Urinary bladder (tissue), 4 donors: ENCODE measurements at places on chromosomes 3 and 15.

DNA sequence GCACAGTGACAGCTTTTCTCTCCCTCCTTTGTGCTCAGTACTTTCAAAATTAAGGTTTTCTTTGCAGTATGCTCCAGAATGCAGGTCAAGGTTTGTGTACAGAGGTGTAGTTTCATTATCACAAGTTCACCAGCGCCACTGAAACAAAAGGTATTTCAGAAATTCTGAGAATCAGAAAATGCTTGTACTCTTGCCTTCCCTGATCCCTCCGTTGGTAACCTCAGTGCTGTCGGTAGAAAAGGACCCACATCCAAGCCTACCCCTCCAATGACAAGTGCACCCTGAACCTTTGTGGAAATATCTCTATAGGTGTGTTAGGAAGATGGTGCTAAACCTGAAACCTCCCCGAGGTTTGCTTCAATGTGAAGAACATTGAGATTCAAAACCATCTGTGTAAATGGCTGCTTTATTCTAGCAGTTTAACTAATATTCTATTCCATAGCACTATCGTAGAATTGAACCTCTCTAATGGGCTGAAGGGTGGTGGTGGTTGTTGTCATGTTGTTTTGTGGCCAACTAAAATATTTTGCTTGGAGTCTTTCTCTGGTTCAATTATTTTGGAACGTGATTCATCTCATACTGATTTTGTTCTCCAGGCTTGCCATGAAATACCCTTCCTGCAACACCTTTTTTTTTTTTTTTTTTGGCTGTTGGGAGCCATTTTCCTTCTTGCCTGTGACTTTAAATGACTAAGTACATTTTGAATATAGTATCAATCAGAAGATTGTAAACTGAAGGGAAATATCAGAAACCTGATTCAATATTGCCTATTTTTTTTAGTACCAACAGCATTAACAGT lies 20.7 kb downstream of the ZBTB38 start:
- DNase-seq: no peak

DNA sequence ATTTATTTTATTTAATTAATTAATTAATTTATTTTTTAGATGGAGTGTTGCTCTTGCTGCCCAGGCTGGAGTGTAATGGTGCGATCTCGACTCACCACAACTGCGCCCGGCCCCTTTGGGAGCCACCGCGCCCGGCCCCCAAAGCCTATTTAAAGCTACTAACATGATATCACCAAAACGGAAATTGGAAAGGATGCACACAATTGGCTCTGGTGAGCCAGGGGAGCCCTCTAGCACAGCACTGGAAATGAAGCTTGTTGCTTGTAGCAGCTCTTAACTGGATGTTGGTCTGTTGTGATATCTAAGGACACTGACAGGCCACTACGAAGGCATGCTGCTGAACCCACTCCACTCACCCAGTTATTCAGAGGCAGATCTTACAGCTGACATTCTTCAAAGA lies 104.5 kb downstream of the IGF2BP2 start:
- DNase-seq: no peak

GRCh38 chr3:15099364-15100098 lies 583 bp upstream of the RBSN start:
- DNase-seq: no peak

DNA sequence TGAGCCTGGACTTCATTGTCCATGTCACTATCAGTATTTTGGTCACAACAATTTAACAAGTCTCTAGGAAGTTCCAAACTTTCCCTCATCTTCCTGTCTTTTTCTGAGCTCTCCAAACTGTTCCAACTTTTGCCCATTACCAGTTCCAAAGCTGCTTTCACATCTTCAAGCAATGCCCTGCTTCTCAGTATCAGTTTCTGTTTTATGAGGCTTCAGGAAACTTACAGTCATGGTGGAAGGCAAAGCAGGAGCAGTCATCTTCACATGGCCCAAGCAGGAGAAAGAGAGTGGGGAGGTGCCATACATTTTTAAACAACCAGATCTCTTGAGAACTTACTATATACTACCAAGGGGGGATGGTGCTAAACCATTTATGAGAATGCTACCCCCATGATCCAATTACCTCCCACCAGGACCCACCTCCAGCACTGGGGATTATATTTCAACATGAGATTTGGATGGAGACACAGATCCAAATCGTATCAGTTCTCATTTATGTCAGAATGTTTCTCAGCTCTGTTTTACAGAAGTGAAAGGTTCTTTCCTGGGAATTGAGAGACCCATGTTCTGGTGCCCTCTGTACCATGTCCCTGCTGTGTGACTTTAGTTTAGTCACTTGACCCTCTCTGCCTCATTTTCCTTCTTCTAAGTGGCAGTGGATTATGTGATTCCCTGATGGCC lies 169.7 kb downstream of the PLCL2 start:
- DNase-seq: no peak

DNA sequence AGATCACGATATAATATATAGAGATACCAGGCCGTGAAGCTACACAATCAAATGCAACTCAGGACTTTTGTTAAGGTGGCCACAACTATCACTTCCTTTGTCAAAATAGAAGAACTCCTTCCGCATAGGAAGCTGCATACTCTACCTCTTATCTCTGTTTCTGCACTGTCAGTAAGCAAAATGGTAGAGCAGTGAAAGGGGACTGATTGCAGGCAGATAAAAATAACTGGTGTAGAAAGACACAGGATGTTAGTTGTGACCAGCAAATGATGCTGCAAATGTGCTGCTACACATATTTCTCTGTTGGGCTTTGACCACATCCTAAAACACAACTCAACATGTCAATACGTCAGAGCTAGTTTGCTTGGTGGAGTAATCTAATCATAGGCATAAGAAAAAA lies 16.3 kb upstream of the TRAT1 start:
- DNase-seq: no peak

GRCh38 chr3:30913176-30913575 lies 18.7 kb upstream of the GADL1 start:
- DNase-seq: no peak

- no peak for DNase-seq
Observed at GRCh38 chr15:71114066-71114680, 1.1 kb upstream of the THSD4 start.

GRCh38 chr15:64938192-64938591 lies 26.5 kb downstream of the ANKDD1A start:
- DNase-seq: no peak

- DNase-seq: no peak
Observed at GRCh38 chr15:66928101-66928500, 137.3 kb upstream of the SMAD3 start.

- DNase-seq: no peak
Observed at GRCh38 chr15:101173233-101174119, 78.4 kb downstream of the CHSY1 start.

GRCh38 chr15:86850939-86851338 lies 771.3 kb downstream of the AGBL1 start:
- DNase-seq: no peak

DNA sequence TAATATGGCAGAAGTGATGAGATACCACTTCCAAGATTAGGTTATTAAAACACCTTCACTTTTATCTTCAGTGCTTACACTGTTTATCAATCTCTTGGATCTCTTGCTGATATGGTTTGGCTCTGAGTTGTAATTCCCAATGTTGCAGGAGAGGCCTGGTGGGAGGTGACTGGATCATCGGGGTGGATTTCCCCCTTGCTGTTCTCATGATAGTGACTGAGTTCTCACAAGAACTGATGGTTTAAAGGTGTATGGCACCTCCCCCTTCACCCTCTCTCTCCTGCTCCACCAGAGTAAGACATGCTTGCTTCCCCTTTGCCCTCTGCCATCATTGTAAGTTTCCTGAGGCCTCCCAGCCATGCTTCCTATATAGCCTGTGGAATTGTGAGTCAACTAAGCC lies 11.8 kb downstream of the GOLIM4 start:
- no peak for DNase-seq

DNA sequence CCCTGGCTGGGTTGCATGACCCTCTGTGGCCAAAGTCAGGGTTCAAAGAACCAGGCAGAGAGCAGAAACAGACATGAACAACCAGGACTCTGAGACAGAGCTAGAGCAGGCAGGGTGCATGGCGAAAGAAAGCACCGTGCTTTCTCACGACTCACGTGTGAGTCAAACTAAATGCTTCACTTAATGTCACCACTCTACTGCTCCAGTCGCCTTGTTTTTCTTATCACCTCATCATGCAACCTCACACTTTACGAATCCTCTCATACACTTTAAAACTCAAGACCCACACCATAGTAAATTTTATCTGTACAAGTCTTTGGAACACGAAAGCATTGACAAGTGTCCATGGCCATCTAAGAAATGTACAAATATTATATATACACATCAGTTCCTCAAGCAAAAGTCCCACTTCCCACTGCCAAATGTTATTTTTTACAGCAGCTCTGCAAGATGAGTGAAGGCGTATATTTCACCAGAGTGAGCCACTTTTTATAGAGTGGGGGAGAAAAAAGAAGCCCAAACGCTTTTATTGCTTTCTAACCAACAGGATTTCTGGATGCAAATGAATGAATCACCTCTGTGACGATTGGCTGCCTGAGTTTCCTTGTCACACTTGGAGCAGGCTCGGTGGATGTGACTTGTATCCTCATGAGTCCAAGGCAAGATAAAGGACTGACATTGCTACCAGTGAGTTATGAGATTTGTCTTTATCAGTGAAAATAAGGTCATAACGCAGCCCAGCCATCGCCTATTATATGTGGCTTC lies 16.0 kb upstream of the MEGF11 start:
- no peak for DNase-seq

GRCh38 chr3:182713743-182714517 lies 79.4 kb upstream of the ATP11B start:
- no peak for DNase-seq

DNA sequence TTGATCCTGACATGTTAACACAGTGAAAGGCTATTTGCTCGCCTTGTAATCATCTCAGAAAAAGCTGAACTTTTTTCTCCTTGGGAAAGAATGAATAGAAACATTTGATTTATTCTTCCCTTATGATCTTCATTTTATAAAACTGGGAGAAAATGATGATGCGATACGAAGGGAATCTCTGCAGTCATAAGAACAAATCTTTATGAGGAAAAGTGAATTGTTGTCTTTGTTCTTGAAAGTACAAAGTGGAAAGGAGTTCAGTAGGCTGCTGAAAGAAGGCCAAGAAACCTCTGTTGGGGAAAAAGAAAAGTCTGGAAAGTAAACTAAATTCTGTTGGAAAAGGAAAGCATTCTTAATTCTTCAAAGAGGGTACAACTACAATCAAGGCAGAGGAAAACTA lies 248.8 kb downstream of the NSUN3 start:
- peak; percentile 15 for DNase-seq

GRCh38 chr15:82263350-82263749 lies 732 bp downstream of the SAXO2 start:
- no peak for DNase-seq

- no peak for DNase-seq
Observed at GRCh38 chr3:42226470-42227425, 39.2 kb downstream of the CCK start.

GRCh38 chr3:53078656-53079055 lies 32.8 kb upstream of the SFMBT1 start:
- DNase-seq: no peak

- DNase-seq: no peak
Observed at GRCh38 chr3:101120039-101120438, 126.8 kb upstream of the ABI3BP start.

DNA sequence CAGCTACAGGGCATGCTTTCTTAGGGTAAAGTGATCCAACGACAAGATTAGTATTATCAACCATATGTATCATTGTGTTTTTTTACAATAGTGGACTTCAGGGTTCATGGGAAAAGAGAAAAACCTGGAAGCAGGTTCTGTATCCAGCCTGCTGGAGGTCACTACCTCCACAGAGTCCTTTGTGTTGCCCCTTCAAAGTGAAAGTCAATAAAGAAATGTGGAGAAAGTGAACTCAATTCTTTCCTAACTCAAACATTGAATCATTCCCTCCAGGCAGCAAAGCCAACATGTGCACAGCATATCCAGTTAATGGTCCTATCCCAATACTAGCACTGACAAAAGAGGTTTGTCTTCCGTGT lies 45.4 kb downstream of the FGF7 start:
- DNase-seq: no peak

DNA sequence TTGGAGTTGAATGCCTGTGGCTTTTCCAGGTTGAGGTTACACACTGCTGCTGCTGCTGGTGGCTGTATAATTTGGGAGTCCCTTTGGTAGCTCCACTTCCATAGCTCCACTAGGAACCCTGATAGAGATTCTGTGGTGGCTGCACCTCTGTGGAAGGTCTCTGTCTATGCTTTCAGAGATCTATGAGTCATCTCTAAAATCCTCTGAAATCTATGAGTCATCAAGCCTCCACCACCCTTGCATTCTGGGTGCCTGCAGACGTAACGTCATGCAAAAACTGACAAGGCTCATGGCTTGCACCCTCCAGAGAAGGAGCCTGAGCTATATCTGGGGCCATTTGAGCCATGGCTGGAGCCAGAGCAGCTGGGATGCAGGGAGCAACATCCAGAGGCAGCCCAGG lies 1037.0 kb upstream of the CFAP20DC start:
- DNase-seq: no peak

- DNase-seq: no peak
Observed at GRCh38 chr3:38421679-38422336, 31.9 kb upstream of the ACVR2B start.

DNA sequence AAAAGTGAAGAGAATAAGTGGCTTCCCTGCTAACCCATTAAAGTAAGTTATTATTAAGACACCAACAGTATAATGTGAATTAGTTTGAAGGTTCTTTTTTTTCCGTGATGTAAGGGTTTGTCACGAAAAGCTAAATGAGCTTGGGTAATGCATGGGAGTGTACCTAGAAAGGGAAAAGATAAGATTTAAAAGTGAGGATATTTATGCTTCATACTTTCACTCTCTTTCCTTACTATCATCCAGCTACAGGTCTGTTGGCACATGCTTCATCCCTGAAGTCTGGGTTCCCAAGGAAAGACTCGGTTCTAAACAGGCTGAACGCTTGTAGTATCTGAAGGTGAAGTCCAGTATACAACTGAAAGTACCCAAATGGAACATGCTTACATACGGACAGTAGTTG lies 26.9 kb upstream of the RIOX2 start:
- DNase-seq: no peak

DNA sequence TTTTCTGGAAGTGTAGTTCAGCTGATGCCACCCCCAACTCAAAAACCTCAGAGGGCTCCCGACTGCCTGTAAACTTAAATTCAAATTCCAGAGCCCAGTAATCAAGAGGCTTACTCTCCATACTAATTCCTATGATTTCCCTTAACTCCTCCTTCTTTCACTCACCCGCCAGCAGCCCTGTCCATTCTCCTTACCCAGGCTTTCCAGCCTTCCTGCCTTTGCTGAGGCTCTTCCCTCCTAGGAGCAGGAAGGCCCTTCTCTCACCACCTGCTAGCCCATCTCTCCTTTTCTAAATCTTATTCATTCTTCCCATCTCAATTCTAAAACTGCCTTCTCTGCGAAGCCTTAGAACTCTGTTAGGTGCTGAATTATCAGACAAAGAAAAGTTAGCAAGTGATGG lies 30.4 kb downstream of the RORA start:
- DNase-seq: no peak

- no peak for DNase-seq
Observed at GRCh38 chr3:147940405-147941193, 531.4 kb downstream of the ZIC1 start.

GRCh38 chr3:187805774-187806173 lies 60.5 kb upstream of the BCL6 start:
- DNase-seq: no peak
